ENCODE measurements at places on chromosomes 6 and 20. TPM values are rescaled to one million over a fixed set of nuclear protein-coding genes. Genes with fewer than 3 reads are reported as not detected.
A peak's percentile ranks its signal among the peaks of the same experiment; 100 is the strongest.

Gene SCUBE3
- total RNA-seq = 0.03 TPM

GRCh38 chr6:116557893-116558292, 4.3 kb downstream of the CALHM4 start:
- H3K27me3 ChIP-seq = no peaks in the 10 kb centered on the region
- no peaks in the 10 kb centered on the region for H3K36me3 ChIP-seq
- H3K27ac ChIP-seq = no peak overlapping the region
- H3K4me1 ChIP-seq = no peaks in the 10 kb centered on the region
- no peak overlapping the region for H3K4me3 ChIP-seq

- H3K4me1 ChIP-seq = no peaks in the 10 kb centered on the region
- H3K27me3 ChIP-seq = no peaks in the 10 kb centered on the region
- no peaks in the 10 kb centered on the region for H3K36me3 ChIP-seq
- H3K4me3 ChIP-seq = no peak overlapping the region
Measured at GRCh38 chr6:45783716-45784115, 231.9 kb downstream of the CLIC5 start.

GRCh38 chr20:3082955-3083952, 1.3 kb downstream of the AVP start:
- peak overlapping the region; percentile 23 for H3K4me3 ChIP-seq
- peaks cover 49% of the 10 kb centered on the region for H3K27me3 ChIP-seq
- no peaks in the 10 kb centered on the region for H3K4me1 ChIP-seq
- DNase-seq = no peak

Gene C6orf132
- 0.10 TPM for total RNA-seq

Gene SEMG1
- total RNA-seq = not detected

GRCh38 chr20:53395188-53395923, 198.3 kb downstream of the ZNF217 start:
- H3K36me3 ChIP-seq = no peaks in the 10 kb centered on the region
- H3K27me3 ChIP-seq = no peaks in the 10 kb centered on the region
- H3K27ac ChIP-seq = no peak overlapping the region
- no peaks in the 10 kb centered on the region for H3K4me1 ChIP-seq
- DNase-seq = no peak

GRCh38 chr20:34948030-34948429, 7.6 kb downstream of the GSS start:
- DNase-seq = no peak
- no peaks in the 10 kb centered on the region for H3K27me3 ChIP-seq
- no peak overlapping the region for H3K4me3 ChIP-seq
- H3K4me1 ChIP-seq = no peaks in the 10 kb centered on the region
- H3K36me3 ChIP-seq = peaks cover 46% of the 10 kb centered on the region

Gene ACSS1
- total RNA-seq = 58.3 TPM

GRCh38 chr6:14917109-14917910, 328.6 kb upstream of the JARID2 start:
- peaks cover under 1% of the 10 kb centered on the region for H3K27me3 ChIP-seq
- no peak overlapping the region for H3K4me3 ChIP-seq
- no peaks in the 10 kb centered on the region for H3K36me3 ChIP-seq
- no peak overlapping the region for H3K27ac ChIP-seq
- no peaks in the 10 kb centered on the region for H3K4me1 ChIP-seq
- DNase-seq = no peak

DNA sequence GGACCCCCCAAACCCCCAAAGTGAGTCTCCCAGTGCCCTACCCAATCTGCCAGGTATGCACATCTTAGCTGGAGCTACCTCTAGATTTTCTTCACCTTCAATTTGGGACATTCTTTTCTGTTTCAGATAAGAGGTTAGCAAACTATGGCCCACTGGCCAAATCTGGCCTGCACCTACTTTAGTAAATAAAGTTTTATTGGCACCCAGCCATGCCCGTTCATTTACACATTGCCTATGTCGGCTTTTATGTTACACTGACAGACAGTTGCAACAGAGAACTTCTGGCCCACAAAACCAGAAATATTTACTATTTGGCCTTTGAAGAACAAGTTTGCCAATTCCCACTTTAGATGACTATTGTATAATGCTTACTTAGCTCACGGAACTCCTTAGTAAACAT, 55.9 kb upstream of the STX16 start:
- H3K36me3 ChIP-seq = no peaks in the 10 kb centered on the region
- no peaks in the 10 kb centered on the region for H3K4me1 ChIP-seq
- H3K27me3 ChIP-seq = peaks cover 30% of the 10 kb centered on the region
- no peak for DNase-seq

Gene ZBTB46
- total RNA-seq = 0.62 TPM
